Osteoblast (primary cell): ENCODE measurements at places on chromosomes 1 and 21.

DNA sequence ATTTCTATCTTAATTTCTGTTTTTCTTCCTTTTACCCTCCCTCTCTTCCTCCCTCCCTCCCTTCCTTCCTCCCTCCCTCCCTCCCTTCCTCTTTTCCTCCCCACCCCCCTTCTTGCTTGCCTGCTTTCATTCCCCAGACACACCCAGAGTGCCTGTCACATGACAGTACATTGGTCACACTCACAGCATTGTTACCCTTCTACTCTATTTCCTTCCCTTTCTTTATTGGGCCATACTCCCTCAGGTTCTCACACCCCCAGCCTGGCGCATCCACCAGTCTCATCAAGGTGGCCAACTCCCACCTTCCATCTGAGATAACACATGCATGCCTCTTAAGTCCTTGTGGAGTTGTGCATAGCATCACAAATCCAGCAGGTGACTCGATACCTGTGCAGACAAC lies 10.9 kb downstream of the TMPRSS3 start:
- no peak for DNase-seq
- H3K4me1 ChIP-seq, result no peaks in the 10 kb centered on the region
- H3K27me3 ChIP-seq, result peaks cover 10% of the 10 kb centered on the region
- no peak overlapping the region for H3K27ac ChIP-seq
- no peak overlapping the region for H3K4me3 ChIP-seq

- DNase-seq, result no peak
- no peaks in the 10 kb centered on the region for H3K4me1 ChIP-seq
- H3K4me3 ChIP-seq, result no peak overlapping the region
- H3K36me3 ChIP-seq, result no peaks in the 10 kb centered on the region
Measured at GRCh38 chr21:35900539-35900938, 159.8 kb downstream of the SETD4 start.

- no peaks in the 10 kb centered on the region for H3K27me3 ChIP-seq
- no peaks in the 10 kb centered on the region for H3K4me1 ChIP-seq
- no peaks in the 10 kb centered on the region for H3K36me3 ChIP-seq
- no peak overlapping the region for H3K4me3 ChIP-seq
- DNase-seq, result no peak
Measured at GRCh38 chr1:216824511-216824910, 101.3 kb upstream of the ESRRG start.

GRCh38 chr1:112793631-112794565 lies 78.8 kb upstream of the PPM1J start:
- peaks cover 8% of the 10 kb centered on the region for H3K4me1 ChIP-seq
- no peak for DNase-seq
- no peaks in the 10 kb centered on the region for H3K27me3 ChIP-seq
- H3K4me3 ChIP-seq, result no peak overlapping the region
- H3K27ac ChIP-seq, result no peak overlapping the region
- no peaks in the 10 kb centered on the region for H3K36me3 ChIP-seq

DNA sequence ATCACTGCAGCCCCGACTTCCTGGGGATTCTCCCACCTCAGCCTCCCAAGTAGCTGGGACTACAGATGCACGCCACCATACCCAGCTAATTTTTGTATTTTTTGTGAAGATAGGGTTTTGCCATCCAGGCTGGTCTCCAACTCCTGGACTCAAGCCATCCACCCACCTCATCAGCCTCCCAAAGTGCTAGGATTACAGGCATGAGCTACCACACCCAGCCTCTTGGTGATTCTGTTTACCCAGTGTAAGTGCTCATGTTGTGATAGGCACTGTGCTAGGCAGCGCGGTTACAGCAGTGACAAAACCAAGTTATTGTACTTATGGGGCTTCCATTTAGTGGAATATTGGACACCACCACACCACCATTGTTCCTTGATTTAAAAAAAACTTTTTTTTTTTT lies 9.7 kb upstream of the STX12 start:
- no peak overlapping the region for H3K4me3 ChIP-seq
- H3K27ac ChIP-seq, result no peak overlapping the region
- no peaks in the 10 kb centered on the region for H3K27me3 ChIP-seq
- no peak for DNase-seq
- H3K4me1 ChIP-seq, result no peaks in the 10 kb centered on the region

GRCh38 chr1:21761052-21761451 lies 21.9 kb downstream of the USP48 start:
- H3K4me1 ChIP-seq, result peaks cover 23% of the 10 kb centered on the region
- no peak for DNase-seq
- no peak overlapping the region for H3K27ac ChIP-seq
- no peak overlapping the region for H3K4me3 ChIP-seq
- no peaks in the 10 kb centered on the region for H3K27me3 ChIP-seq

GRCh38 chr1:38860454-38860795 lies 853 bp upstream of the RRAGC start:
- H3K27ac ChIP-seq, result peak overlapping the region; percentile 76
- peaks cover 14% of the 10 kb centered on the region for H3K36me3 ChIP-seq
- H3K4me3 ChIP-seq, result peak overlapping the region; percentile 80
- DNase-seq, result peak; percentile 48

DNA sequence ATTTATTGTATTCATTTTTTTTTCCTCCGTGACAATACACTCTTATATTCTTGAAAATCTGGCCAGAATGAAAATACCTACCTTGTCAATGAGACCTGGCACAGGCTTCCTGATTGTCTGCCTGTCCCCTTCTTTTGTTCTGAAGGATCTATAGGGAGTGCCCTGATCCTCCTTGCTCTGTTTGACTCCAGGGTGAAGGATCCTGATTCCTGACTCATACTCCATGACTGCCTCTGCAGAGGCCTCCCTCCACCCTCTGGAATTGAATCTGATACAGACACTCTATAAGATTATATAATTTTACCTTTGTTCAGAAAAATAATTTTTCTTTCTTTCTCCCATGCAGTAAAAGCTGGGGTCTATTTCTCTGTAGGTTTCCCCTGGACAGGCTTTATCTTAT lies 116.2 kb downstream of the HMCN1 start:
- H3K27me3 ChIP-seq, result no peaks in the 10 kb centered on the region
- peak; percentile 44 for DNase-seq
- no peak overlapping the region for H3K4me3 ChIP-seq
- H3K36me3 ChIP-seq, result no peaks in the 10 kb centered on the region
- H3K4me1 ChIP-seq, result peaks cover 25% of the 10 kb centered on the region
- no peak overlapping the region for H3K27ac ChIP-seq

DNA sequence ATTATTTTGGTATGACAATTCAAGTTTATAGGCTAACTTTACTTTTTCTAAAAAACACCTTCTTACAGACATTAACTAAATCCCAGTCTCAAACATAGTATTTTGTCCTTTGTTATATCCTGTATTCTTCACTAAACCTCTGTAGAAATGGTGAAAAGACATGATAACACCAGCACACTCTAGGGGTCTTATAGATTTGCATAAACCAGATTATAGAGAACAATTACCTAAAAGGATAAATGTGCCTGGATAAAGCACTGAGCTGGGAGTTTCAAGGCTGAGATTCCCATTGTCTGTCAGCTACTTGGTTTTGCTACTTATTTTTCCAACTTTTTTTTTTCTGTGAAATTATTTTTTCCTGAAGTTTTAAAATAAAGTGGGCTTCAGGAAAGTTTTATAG lies 1288.6 kb upstream of the TMPRSS15 start:
- H3K4me3 ChIP-seq, result no peak overlapping the region
- DNase-seq, result no peak
- H3K27ac ChIP-seq, result no peak overlapping the region
- H3K36me3 ChIP-seq, result no peaks in the 10 kb centered on the region
